SK-N-SH (cell line): ENCODE measurements at places on chromosomes 6 and 20. TPM values are rescaled to one million over a fixed set of nuclear protein-coding genes. Genes with fewer than 3 reads are reported as not detected.

- no peak for DNase-seq
- H3K4me1 ChIP-seq: no peaks in the 10 kb centered on the region
- no peak overlapping the region for H3K4me3 ChIP-seq
- no peak overlapping the region for H3K27ac ChIP-seq
- H3K27me3 ChIP-seq: no peaks in the 10 kb centered on the region
- no peaks in the 10 kb centered on the region for H3K36me3 ChIP-seq
Measured at GRCh38 chr6:143802833-143803565, 40.1 kb upstream of the LTV1 start.

The HLA-DRB1 gene
- polyA plus RNA-seq: not detected in 2 replicates

- H3K36me3 ChIP-seq: no peaks in the 10 kb centered on the region
- no peak overlapping the region for H3K27ac ChIP-seq
- H3K4me1 ChIP-seq: no peaks in the 10 kb centered on the region
Measured at GRCh38 chr6:40376113-40376650, 211.0 kb downstream of the LRFN2 start.

DNA sequence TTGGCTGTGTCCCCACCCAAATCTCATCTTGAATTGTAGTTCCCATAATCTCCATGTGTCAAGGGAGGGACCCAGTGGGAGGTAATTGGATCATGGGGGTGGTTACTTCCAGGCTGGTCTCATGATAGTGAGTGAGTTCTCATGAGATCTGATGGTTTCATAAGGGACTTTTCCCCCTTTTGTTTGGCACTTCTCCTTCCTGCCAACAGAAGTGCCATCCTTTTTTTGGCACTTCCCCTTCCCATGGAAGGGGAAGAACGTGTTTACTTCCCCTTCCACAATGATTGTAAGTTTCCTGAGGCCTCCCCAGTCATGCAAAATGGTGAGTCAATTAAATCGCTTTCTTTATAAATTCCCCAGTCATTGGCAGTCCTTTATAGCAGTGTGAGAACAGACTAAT lies 18.0 kb upstream of the PI3 start:
- H3K4me1 ChIP-seq: no peaks in the 10 kb centered on the region
- no peak overlapping the region for H3K4me3 ChIP-seq
- H3K27me3 ChIP-seq: no peaks in the 10 kb centered on the region
- no peak for DNase-seq

DNA sequence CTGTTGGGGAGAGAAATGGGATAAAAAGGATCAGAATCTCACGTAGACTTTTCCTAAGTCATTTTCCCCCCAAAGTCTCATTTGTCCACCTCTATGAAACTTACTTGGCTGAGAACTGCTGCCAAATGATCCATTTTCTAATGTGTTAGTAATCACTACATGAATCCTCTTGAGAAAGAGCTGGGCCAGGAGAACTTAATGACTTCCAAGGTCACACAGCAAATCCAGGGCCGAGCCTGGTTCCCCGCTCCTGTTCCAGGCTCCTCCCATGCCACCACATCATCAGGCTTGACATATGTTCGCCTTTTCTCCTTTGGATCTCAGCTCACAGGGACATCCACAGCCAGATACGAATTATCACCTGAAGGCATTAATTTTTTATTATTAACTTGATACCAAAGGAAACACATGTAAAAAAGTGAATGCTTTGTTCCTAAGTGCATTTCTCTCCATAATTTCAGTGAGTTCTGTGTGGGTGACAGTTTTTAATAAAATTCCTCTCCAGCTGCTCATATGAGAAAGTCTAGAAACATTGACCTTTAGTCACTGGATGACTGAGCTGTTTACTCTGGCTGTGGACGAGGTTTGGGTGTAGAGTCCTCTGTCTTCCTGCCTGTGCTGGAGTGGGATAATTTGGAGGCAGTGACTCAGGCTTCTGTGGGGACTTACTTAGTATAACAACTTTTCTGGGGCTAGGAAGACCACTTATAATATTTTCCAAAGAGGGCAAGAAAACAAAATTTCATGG lies 276.3 kb downstream of the PAX1 start:
- no peak overlapping the region for H3K4me3 ChIP-seq
- no peaks in the 10 kb centered on the region for H3K36me3 ChIP-seq
- no peak overlapping the region for H3K27ac ChIP-seq
- DNase-seq: no peak
